ENCODE measurements at places on chromosomes 16 and 17.

- H3K27ac ChIP-seq = no peak overlapping the region
- H3K4me1 ChIP-seq = no peaks in the 10 kb centered on the region
- no peak overlapping the region for H3K4me3 ChIP-seq
- no peak for DNase-seq
- no peaks in the 10 kb centered on the region for H3K27me3 ChIP-seq
- H3K36me3 ChIP-seq = no peaks in the 10 kb centered on the region
Measured at GRCh38 chr17:79365836-79366770, 244.7 kb downstream of the RBFOX3 start.

DNA sequence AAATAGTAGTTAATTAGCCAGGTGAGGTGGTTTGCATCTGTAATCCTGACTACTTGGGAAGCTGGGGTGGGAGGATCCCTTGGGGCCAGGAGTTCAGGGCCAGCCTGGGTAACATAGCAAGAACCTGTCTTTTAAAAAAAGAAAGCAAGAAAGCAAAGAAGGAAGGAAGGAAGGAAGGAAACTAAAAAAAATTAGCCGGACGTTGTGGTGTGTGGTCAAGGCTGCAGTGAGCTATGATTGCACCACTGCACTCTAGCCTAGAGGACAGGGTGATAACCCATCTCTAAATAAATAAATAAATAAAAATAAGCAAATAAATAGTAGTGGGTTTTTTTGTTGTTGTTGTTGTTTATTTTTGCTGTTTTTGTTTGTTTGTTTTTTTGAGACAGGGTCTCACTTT, 39.3 kb upstream of the MAP2K6 start:
- H3K36me3 ChIP-seq = no peaks in the 10 kb centered on the region
- no peaks in the 10 kb centered on the region for H3K27me3 ChIP-seq
- H3K4me1 ChIP-seq = no peaks in the 10 kb centered on the region
- H3K27ac ChIP-seq = no peak overlapping the region

GRCh38 chr17:59790910-59791309, 83.5 kb downstream of the VMP1 start:
- no peaks in the 10 kb centered on the region for H3K36me3 ChIP-seq
- no peak overlapping the region for H3K27ac ChIP-seq
- peaks cover 24% of the 10 kb centered on the region for H3K4me1 ChIP-seq
- no peaks in the 10 kb centered on the region for H3K27me3 ChIP-seq
- DNase-seq = no peak
- no peak overlapping the region for H3K4me3 ChIP-seq

DNA sequence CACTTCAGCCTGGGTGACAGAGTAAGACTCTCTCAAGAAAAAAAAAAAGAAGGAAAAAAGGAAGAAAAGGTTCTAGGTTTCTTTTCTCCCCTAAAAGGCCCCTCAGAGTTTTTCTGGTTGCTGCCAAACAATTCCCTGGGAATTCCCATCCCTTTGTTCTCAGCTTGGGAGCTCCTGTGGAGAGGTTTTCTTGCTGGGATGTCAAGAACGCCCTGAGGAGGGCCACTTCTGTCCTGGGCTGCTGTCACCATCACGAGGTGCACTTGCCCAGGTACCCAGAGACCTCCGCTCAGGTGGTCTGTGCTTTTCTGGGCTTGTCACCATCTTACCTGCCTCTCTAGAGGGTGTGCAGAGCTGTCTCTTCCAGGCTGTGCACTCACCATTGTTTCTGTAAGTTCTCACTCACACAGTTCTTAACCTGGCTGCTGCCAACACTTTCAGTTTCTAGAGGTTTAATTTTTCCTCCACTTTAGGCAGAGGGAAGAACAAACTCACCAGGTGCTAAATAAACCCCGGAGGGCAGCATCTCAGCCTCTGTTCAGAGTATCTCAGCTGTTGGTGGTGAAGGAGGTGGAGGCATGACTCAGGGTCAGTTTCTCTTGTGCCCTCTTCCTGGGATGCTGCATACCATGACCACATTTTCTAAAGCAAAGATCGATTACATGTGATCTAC, 2.4 kb upstream of the COX6A2 start:
- DNase-seq = no peak
- H3K4me1 ChIP-seq = peaks cover 5% of the 10 kb centered on the region
- no peaks in the 10 kb centered on the region for H3K27me3 ChIP-seq
- H3K27ac ChIP-seq = no peak overlapping the region
- no peaks in the 10 kb centered on the region for H3K36me3 ChIP-seq
- H3K4me3 ChIP-seq = no peak overlapping the region

DNA sequence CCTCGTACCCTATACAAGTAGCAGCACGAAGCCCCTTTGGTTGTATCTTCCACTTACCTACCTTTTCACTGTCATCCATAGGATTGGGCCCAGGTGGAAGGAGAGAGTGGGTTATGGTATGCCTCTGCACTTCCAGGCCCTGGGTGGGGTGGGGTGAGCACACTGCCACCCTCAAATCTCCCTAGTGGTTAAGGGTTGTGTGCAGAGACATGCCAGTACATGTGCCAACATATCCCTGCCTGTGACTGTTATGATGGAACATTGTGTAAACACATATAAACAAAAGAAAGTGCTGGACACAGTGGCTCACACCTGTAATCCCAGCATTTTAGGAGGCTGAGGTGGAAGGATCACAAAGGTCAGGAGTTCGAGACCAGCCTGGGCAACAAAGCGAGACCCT, 11.1 kb downstream of the HROB start:
- DNase-seq = no peak
- no peaks in the 10 kb centered on the region for H3K27me3 ChIP-seq
- H3K4me1 ChIP-seq = no peaks in the 10 kb centered on the region

GRCh38 chr16:66719246-66719645, 22.7 kb upstream of the CMTM4 start:
- H3K27ac ChIP-seq = no peak overlapping the region
- no peak overlapping the region for H3K4me3 ChIP-seq
- no peak for DNase-seq
- H3K27me3 ChIP-seq = no peaks in the 10 kb centered on the region
- peaks cover 27% of the 10 kb centered on the region for H3K36me3 ChIP-seq

- DNase-seq = no peak
- peaks cover 13% of the 10 kb centered on the region for H3K36me3 ChIP-seq
- no peak overlapping the region for H3K4me3 ChIP-seq
- no peaks in the 10 kb centered on the region for H3K27me3 ChIP-seq
Measured at GRCh38 chr17:40623419-40624210, 24.0 kb downstream of the SMARCE1 start.

DNA sequence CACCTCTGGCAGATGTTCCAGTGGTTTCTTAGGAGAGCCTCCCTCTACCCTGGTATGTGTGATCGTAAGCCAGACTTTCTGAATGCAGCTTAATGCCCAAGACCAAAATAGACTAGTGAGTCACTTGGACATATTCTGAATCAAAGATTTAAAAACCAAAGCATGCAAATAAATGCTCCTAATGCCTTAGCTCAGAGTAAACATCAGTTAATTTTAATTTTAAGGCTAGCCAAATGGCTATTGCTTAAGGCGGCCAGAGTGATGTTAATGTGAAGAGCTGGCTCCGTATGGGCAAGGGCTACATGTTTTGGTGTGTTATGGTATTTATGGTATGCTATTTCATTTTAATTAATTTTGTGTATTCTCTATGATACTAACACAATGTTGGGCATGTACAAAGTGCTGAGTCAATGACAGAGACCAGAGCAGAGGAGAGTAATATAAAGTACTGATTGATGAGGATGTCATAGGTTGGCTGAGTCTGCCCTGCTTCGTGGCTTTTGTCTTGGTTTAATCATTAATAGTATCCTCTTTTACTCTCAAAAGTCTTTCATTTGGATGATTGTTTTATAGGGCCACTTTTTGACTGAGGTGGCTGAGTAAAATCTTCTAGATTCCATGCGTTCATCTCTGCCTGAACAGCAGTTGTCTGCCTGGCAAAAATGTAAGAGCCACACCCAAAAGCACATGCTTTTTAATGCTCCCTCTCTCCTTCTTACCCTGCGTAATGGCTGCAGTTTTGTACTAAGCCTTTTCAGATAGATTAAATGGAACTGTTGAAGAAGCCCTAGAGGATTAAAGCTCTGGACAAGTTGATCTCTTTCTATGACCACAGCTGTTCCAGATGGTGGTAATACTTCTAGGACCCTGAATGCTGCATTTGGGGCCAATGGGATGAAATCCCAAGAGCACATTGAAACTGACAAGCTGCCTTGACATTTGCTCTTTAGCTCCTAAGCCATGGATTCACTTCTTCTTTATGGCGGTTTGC, 59.6 kb downstream of the MAP2K6 start:
- H3K27me3 ChIP-seq = no peaks in the 10 kb centered on the region
- no peak overlapping the region for H3K4me3 ChIP-seq
- no peak for DNase-seq
- peak overlapping the region; percentile 54 for H3K27ac ChIP-seq
- H3K4me1 ChIP-seq = peaks cover 18% of the 10 kb centered on the region
- no peaks in the 10 kb centered on the region for H3K36me3 ChIP-seq
